ENCODE measurements at places on chromosomes 11 and 22. TPM values are rescaled to one million over a fixed set of nuclear protein-coding genes. Genes with fewer than 3 reads are reported as not detected.
A peak's percentile ranks its signal among the peaks of the same experiment; 100 is the strongest.

The PANX3 gene
- polyA plus RNA-seq = not detected

The FDXACB1 gene
- 5.3 TPM for polyA plus RNA-seq

The SOX10 gene
- 1.3 TPM for polyA plus RNA-seq

The UCP2 gene
- 68.7 TPM for polyA plus RNA-seq

The RASD2 gene
- 1.5 TPM for polyA plus RNA-seq

DNA sequence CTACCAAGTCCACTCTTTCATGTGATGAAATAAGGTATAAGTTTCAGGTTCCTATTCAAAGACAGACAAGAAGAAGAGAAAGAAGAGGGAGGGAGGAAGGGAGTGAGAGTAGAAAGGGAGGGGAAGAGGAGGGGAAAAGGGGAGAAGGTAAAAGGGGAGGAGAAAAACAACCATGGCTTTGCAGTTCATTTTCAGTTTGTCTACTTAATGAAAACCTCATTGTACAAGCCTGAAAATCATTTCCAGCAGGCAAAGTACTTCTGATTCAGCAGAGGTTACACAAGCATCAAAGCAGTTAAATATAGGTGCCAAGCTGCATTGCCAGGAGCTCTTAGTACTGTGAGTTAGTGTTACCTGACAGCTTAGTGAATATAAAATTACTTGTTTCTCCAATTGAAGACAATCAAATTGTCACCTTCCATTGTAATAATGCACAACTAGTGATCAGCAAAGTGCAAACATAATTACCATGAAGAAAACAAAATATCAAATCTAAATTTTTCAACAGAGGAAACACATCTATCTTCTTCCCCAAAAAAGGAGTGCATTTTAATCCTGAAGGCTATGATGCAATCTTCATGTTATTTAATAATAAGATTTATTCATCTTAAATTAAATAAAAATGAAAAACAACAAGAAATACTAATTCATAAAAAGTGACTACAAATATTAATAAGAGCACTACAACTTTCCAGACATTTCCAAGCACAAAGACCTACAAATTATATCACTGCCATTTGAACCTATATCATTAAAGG, 8.2 kb downstream of the SOX6 start:
- no peak for DNase-seq

DNA sequence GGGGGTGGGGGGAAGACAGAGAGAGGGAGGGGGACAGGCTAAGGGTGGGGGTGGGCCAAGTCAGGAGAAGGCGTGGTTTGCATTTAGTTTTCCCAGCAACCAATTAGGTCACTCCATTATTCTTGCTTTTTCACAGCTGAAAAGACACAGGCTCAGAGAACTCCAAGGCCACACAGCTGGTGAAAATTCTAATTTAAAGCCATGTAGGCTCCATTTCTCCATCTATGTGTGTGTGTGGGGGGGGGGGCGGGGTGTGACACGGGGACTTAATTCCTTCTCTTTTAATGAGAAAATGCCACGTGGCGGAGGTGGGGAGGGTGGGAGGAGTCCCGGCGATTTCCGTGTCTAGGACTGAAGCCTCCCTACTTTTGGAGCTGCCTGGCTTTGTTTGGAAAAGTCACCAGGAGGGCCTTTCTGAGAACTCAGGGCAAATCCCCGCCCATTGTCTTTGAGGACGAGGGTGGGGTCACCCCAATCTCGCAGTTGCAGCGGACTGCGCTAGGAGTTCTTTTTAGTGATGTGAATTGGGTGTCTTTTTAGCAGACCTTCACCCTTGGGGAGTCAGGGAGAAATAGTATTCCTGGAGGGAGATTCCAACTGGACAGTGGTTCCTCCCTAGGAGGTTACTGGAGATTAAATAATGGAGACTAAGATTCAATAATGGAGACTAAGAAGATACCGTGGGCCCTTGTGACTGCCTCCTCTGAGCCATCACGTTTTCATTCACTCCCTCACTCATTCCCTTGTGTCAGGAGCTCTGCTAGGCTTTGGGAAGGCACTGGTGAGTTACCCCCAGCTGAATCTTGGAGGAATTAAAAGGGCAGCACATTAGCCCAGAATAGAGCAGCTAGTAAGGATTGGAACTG, 36.4 kb upstream of the PTPRJ start:
- DNase-seq = no peak

DNA sequence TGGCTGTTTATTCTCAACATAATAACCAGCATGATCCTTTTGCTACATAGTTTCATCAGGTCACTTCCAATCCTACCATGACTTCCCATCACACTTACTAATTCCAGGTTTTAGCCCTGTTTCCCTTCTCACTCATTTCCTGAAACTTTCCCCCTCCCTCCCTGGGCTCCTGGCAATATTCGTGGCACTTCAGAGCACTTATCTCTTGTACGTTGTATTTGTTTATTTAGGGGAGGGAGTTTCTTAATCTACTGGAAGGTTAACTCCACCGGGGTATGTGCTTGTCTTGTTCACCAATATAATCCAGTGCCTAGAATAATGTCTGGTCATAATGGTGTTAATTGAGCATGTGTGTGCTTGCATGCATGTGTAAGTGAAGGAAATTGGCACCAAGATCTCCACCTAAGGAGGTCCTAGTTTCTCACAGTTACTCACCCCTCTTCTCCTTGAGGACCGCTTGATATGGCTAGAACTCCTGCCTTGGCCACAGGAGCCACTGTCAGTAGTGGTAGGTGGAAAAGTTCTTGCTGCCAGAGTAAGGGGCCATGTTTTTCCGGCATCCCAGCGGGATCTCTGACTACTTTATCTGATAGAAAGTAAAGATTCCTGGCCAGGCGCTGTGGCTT, 11.7 kb downstream of the EIF3L start:
- DNase-seq = no peak

- no peak for DNase-seq
These were observed 48.1 kb upstream of the HMGXB4 start for GRCh38 chr22:35209203-35209602.

GRCh38 chr11:73972620-73973449, 9.8 kb downstream of the UCP2 start:
- no peak for DNase-seq

GRCh38 chr11:68903288-68904247, at the start of the genes IGHMBP2 and MRPL21:
Gene IGHMBP2, plus strand, starts transcription at chr11:68903891. Its CDS starts 62 bp downstream, at chr11:68903953.
Gene MRPL21, minus strand, starts transcription at chr11:68903832. Its CDS starts 22 bp downstream, at chr11:68903810.
- DNase-seq = peak; percentile 76

DNA sequence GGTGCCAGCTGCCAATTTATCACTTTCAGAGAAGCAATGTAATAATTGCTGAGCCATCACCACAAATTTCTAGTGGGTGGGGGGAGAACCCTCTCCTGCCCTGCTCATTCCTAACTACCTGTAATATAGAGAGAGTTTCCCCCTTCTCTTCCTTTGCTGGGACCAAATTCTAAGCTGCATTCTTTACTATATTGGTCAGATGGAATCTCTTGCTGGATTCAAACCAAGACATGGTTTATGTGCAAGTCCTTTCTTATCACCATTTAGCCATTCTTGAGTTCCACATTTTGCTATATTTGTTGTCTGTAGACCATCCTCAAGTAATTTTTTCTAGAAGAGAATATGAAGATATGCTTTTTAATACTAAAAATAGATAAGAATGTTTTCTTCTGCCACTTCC, 452.1 kb downstream of the MN1 start:
- no peak for DNase-seq

DNA sequence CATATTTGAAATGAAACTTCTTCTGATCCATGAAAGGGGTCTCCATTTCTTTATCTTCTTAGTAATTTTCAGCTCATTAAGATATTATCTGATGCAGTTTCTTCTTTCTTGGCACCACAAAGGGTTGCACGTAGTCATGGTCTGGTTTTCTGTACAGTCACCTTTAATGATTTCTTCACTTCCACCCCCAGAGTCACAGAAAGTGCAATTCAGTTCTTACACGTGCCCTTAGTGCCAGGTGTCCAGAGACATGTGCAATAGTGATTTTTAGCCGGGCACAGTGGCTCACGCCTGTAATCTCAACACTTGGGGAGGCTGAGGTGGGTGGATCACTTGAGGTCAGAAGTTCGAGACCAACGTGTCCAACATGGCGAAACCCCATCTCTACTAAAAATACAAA, 202.8 kb upstream of the MTNR1B start:
- no peak for DNase-seq

DNA sequence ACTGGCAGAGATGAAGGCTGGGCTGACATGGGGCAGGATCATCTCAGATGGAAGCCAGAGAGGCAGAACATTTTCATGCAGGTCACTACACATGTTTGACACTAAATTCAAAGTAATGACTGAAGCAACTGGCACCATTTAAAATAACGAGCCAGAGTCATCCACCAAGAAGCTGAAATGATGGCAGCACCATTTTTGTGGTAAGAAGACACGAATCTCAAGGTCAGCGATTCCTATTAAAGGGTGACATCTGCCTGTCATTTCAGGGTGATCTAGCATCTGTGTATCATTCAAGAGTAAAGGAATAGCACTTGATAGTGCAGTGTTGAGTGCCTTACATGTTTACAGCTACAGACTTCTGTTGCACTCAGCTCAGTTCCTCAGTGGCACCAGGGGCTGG, 113.4 kb upstream of the C11orf87 start:
- no peak for DNase-seq

GRCh38 chr11:106233191-106233590, 155.7 kb downstream of the AASDHPPT start:
- DNase-seq = no peak

DNA sequence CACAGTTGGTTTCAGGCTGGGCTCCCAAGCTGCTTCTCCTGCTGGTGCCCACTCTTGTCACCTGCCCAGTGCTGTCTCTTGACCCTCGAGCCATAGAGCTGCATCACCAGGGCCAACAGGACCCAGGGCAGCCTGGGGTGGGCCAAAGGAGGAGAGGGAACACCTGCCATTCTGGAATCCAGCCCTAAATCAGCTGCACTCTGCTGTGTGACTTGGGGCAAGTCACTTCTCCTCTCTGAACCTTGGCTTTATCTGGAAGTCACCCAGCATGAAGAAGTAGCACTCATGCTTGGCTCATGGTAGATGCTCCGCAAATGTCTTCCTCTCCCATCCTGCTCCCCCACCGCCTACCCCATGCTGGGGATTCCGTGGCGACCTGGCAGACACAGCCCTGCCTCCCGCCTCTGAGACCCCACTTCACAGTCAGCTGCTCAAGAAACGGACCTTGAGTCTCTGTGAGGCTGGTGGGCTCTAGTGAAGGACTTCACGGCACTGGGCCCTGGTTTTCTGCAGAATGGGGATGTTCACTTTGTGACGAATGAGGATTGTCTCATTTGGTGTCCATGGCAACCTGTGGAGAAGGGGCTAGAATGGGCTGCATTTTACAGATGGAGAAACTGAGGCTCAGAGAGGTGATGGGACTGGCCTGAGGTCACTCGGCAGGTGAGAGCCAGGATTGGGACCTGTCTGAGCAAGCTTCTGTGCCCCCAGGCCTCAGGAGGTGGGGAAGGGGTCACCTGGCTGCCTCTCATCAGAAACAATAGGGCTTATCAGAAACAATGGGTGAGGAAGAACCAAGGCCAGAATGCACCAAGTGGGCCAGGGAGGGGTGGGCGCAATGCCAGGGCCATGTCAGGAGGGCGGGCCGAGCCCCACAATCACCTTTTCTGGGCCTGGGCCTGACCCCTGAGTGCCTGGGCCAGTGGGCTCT, 12.4 kb downstream of the EMID1 start:
- no peak for DNase-seq

GRCh38 chr11:128575961-128576350, 11.4 kb downstream of the ETS1 start:
- peak; percentile 74 for DNase-seq

DNA sequence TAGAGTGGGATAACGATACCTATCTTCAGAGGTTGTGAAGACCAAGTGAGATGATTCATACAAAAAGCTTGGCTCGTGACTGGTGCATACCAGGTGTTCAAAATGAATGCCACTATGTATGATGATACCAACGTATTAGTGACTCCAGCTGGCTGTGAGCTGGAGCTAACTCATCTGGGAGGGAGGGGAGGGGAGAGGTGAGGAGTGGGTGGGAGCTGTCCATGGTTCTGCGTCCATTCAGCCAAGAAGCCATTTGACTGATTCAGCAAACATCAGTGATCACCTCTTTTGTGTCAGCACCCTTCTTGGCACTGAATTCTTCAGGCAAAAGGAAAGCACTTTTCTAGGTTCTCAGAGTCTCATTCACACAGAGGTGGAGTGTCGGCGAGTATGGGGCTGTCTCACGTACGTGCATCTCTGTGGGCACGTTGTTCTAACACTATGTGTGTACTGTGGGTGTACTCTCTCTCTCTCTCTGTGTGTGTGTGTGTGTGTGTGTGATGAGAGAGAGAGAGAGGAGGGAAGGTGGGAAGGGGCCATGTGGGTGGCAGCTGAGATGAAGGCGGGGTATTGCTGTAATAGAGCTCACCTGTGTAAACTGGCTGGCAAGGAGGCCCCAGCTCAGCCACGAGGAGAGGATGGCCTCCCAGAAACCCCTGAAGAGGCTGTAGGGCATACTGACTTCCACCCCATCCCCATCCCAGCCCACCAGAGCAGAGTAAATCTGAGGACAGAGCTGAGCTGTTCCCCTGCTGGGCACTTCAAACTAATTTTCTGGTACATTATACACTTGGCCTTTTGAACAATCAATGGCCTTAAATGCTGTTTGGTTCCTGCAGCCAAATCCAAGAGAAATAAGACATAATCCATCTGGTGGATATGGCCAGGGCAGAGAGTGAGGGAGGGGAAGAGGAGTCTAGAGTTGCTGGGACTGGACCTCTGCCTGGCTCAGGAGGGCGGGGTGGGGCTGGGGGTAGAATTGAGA, 96.1 kb upstream of the THY1 start:
- peak; percentile 70 for DNase-seq

DNA sequence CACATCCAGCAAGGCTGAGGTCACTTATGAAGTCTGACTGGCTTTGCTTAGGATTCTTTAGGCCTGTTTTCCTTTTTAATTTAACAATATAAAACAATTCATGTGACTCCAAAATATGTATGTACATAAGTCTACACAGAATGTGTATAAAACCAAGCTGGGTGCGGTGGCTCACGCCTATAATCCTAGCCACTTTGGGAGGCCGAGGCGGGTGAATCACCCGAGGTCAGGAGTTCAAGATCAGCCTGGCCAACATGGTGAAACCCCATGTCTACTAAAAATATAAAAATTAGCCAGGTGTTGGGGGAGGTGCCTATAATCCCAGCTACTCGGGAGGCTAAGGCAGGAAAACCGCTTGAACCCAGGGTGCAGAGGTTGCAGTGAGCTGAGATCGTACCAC, 83.1 kb downstream of the SHANK2 start:
- no peak for DNase-seq

DNA sequence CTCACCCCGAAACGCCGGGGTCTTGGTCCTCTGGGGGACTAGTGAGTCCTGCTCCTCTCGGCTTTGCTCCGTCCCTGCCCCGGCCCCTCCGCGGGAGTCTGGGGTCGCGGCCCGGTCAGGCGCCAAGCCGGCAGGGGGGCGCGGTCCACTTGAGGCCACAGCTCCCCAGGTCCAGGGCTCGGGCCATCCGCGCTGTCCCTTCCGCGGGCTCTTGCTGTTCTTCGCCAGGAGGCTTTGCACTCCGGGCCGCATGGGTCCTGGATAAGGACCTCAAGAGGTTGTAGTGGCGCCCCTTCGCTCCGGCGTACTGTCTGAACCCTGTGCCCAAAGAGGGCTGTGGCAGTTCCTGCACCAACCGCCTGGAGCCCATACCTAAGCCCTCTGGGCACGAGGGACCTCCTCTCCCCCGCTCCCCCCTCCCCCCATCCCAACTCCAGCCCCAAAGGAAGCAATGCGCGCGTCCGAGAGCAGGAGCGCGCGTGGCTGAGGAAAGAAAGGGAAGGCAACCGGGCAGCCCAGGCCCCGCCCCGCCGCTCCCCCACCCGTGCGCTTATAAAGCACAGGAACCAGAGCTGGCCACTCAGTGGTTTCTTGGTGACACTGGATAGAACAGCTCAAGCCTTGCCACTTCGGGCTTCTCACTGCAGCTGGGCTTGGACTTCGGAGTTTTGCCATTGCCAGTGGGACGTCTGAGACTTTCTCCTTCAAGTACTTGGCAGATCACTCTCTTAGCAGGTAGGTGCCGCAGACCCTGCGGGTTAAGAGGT, at the start of gene ADM:
Gene ADM, plus strand, starts transcription at position 579 of the 767 bp plus-strand sequence. CDS start 628 bp downstream, outside the sequence.
- peak; percentile 87 for DNase-seq

GRCh38 chr11:41878095-41878494, 418.6 kb upstream of the LRRC4C start:
- no peak for DNase-seq

Data from left kidney (tissue), 8 donors.